ENCODE measurements at places on chromosomes 2 and 18.

GRCh38 chr2:212117926-212118325, 420.7 kb downstream of the ERBB4 start:
- no peak for DNase-seq

DNA sequence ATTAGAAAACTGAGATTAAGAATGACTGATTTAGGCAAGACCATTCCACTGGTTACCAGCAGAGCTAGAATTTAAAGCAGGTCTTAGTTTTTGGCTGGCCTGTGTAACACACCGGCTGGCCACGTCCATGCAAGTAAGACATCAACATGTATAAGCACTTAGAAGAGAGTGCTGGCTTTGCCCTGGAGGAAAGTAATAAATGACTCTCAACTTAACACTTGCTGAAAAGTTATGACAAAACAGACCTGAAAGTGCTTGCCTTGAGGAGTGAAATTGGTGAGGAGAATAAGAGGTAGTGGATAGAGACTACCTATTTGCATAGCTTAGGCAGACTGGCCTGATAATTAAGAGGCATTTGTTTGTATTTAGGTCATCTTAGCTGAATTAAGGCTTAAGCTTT, 165.7 kb upstream of the KCNJ3 start:
- DNase-seq: no peak

DNA sequence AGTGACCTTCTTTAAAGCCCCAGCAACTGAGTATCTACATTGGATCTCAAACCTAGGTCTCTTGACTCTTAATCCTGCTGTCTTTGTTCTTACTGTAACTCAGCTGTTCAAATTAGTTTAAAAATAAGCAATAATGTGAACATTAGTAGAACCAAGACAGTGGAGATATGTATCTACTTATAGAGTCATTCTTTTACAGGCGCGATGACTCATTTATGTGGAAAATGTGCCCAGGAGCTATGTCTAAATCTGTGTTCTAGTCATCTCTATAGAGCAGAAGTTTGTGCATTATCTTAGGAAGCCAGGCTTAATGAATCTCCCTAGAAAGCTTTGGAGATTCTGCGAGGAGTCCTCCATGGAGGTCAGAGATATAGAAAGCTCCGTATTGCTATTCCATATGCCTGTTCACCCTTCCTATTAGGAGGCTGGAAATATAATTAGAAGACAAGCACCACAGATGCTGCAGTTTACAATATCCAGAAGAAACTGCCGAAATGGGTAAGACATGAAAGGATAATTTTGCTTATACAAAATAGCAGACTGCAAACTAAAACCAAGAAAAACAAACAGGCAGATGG, 211.6 kb downstream of the TRIB2 start:
- no peak for DNase-seq

- no peak for DNase-seq
Observed at GRCh38 chr2:65688141-65688886, 255.9 kb upstream of the SPRED2 start.

- no peak for DNase-seq
Observed at GRCh38 chr2:19949071-19949470, 40.8 kb downstream of the WDR35 start.

DNA sequence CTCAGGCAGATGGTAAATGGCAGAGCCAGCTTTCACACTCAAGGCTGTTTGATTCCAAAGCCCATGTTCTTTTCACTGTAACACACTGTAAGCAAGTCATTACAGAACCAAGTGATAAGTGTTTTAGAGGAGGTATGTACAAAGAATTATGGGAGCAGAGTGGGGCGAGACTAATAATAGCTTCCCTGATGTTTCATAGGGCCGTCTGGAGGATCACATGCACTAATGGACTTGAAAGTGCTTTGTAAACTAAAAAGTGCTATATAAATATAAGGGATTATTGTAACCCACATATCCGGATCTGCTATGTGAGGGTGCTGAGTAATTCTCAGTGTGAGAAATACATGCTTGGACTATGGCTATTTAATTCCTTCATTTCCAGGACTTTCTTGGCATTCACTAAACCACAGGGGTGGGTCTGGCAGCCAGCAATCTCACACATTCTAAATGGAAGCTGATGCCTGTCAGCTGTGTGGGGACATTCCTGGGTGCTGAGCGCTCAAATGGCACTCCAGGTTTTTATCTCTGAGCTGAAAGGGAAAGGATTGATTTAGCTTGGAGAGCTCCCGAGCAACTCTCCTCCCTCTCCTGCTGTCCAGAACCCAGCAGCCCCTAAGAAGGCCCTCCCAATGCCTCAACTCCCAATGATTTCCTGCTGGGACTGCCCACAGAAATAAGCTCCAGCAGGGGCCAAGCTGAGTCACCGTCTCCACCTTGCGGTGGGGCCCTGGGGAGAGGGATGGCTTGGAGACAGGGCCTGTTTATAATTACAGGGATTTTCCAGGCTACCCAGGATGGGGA, 222.8 kb downstream of the SOX11 start:
- DNase-seq: no peak

GRCh38 chr2:117555965-117556364, 258.5 kb upstream of the DDX18 start:
- no peak for DNase-seq

- no peak for DNase-seq
Observed at GRCh38 chr18:26185267-26185666, 41.0 kb upstream of the TAF4B start.

DNA sequence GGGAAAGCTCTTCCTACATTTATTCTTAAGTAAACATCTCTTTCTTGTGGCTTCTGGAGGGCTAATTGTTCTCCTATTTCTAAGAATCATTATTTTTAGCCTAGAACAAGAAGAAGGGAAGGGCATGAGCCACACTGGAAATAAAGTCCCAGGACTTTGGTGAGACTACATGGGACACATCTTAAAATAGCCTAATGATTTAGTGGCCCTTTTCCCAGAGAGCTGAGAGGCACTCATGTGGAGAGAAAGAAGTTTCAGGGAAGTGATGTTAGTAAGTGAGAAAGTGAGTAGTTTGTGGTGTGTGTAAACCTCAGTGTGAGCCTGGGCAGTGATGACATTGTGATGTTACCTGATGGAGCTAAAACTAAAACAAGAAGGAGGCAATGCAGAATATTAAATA, 14.6 kb downstream of the ITGA4 start:
- DNase-seq: no peak

DNA sequence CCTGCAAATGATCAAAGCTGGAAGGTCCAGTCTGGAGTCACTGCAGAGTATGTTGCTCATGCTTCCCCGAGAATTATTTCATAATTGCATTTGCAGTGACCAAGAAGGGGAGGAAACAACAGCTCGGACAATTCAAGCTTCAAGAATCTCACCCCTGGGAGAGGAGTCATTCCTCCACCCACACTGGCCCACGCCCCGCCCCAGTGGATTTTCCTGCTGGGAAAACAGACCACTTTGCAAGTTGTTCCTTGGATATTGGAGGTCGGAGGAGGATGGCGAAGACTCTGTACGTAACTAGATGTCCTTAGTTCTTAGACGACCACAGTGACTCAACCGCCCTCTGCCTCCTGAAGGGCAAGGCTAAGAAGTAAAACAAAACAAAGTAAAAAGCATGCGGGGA, 159.4 kb downstream of the TPO start:
- DNase-seq: no peak

GRCh38 chr2:96470636-96471035, 34.5 kb downstream of the NEURL3 start:
- peak; percentile 39 for DNase-seq

- DNase-seq: no peak
Observed at GRCh38 chr2:172600557-172601008, 44.7 kb downstream of the PDK1 start.

GRCh38 chr2:59529726-59530125, 1023.7 kb downstream of the BCL11A start:
- DNase-seq: no peak

DNA sequence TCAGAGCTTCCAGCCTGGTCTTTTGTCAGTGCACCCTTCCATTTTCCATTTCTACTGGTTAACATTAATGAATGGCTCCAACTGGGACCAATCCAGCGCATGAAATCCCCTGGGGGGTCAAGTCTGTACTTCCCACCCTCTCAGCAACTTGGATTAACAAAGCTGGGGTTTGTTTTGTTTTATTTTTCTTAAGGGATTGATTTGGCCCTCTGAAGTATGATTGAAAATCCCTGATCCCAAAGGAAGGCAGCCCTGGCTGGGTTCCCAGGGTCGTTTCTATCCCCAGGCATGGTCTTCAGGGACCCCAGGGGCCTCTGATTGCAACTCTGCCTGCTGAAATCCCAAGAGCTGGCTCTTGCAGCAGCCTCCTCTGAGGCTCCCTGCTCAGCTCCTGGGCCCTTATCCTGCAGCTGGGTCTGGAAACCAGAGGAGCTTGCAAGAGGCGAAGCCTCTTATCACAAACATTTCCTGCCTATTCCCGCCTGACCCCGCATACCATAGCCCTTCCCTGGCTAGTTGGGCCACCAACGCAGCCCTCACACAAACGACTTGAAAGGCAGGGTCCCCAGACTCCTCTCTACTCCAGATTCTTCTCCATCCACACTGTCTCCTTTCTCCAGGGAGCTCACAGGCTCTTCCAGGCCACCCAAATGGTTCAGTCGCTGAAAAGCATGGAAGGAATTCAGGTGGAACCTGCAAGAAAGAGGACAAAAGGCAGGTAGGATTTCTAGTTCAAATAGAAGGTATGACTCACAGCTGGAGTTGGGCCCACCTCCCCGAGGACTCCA, 109.7 kb upstream of the PKDCC start:
- no peak for DNase-seq

DNA sequence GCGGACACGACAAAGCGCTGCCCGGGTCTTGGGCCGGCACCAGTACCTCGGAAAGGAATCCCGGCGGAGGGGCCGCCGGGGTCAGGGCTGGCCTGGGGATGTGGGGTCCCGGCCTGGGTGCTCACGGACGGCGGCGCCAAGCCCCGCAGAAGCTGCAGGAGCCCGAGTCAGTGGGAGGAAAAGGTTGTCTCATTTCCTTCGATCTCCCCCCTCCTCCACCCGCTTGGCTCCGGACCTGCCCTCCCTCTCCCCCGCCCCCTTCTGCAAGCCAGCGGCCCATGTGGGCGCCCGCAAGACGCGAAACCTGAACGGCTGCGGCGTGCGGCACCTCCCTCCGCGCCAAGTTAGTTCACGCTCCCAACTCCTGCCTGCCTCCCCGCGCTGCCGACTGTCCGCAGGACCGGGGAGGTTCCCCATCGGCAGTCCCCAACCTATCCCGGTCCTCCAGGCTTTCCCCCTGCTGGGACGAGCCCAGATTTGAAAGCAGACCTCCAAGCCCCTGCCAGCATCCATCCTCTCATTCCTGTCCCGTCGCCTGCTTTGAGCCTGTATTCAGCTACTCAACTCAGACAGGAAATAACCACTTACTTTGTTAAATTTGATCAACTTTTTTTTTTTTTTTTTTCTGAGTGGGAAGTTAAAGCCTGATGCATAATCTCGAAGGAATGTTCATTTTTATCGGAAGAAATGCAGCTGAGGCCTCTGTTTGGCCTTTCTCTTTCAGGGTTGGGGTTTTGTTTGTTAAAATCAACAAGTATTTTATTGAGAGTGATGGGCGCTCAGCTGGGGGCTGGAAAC, at the start of gene EVA1A:
Gene EVA1A (minus strand): TSS at position 172 of the 798 bp plus-strand sequence. CDS start 42,799 bp downstream, outside the sequence.
- DNase-seq: no peak
